GM23338 (cell line): ENCODE measurements at places on chromosomes 12 and 14.

DNA sequence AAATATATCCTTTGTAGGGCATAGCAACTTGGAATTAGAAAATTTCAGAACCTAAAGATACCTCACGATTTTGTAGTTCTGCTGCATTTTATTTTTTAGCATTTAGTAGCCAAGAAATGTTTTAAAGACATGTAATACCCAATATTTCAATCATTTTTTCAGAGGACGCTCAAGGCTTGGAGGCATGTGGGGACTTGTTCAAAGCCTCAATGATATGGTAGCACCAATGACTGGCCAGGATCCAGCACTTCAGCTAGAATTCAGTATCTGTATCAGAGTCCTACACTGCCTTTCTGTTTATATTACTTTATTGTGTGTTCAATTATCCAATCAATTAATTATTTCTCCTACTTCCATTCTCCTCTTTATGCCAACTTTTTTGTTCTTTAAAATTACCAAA is 154.8 kb upstream of the NEDD1 start:
- DNase-seq, result no peak

GRCh38 chr12:78739653-78740052 is 124.9 kb upstream of the SYT1 start:
- no peak for DNase-seq

DNA sequence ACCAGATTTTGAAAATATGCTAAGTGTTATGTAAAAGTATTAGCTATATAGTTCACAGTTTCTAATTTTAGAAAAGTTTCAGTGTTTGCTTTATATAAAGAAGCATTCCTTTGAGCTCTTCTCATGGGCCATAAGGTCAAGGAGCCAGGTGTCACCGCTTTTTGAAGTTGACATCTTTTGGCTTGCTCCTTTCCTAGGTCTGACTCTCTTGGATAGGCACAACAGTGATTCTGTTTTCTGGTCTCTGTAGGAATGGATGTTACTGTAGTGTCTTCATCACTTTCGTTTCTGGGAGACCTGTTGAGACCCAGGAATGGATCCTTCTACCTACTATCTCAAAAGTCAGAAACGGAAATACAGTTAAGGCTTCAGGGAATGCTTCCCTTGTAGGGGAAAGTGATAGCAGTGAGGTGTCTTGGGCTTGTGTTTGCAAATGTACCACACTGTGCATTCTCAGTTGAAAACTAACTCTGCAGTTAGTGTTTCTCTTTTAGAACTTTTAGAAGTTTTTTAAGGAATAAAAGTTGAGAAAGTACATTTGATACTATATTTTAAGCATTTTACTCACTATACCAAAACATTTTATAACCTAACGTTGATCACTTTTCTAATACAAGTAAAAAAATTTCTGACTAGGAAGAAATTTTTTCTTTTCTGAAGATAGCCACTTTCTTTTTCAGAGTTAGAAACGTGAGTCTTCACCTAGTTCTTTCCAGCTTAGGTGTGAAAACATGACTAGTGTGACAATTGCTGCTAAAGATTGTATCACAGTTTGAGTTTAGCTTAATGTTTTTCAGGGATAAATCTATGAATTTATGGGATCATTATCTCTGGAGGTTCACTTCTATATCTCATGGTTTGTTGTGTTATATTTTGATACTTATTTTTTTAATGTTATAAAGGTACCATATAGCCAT is 20.8 kb downstream of the VRK1 start:
- DNase-seq, result no peak

DNA sequence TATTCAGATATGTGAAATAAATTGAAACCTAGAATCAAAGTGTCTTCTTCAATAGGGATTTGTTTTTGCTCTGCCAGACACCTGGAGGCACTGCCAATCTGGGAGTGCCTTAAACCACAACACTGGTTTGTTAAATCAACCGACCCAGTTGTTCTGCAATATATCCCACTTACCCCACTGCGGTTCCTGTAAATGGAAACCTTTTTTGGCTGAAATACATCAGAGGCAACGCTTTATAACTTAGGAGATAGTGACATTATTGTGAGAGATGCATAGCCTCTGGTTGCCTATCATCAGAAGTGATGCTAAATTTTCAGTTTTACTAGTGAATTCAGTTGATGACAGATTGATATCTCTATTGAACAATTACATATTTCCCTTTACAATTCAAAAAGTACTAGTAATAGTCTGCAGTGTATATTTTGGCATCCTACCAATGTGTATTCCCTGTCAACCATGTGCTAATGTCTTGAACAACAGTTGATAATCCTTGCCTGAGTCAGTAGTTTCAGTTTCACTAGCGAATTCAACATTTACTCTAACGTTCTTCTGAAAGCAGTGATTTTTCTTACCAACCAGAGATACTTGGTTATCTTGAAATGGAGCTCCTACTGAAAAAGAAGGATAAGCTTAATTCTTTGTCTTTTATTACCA is 30.5 kb downstream of the PPP2R5C start:
- DNase-seq, result no peak

- no peak for DNase-seq
Measured at GRCh38 chr12:14846876-14847580, 3.7 kb upstream of the ART4 start.

DNA sequence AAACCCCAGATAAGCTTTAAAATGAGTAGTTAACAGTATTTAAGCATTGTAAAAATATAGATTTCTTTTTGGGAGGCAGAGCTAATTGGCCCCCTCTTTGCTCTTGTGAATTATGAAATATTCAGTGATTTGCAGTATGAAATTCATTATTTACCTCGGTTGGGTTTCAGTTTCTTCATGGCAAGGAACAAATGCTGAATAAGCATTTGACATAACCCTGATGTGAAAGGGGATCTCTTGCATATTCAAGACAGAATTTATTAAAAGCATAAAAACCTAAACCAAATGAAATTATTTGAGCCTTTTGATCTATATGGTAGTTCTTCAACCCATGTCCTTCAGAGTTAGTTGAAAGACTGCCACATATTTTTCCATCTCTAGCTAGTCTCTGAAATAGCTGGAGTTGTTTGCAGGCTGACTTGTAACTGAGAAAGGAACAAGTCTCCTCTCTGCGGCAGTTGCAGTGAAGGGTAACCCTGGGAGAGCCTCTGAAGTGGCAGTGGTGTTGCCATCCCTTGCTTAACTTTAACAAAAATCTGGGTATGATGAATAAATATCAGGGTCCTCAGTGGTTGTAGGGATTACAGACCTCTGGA is 690 bp downstream of the AKAP6 start:
- no peak for DNase-seq
